ENCODE measurements at places on chromosomes 7 and 10.

DNA sequence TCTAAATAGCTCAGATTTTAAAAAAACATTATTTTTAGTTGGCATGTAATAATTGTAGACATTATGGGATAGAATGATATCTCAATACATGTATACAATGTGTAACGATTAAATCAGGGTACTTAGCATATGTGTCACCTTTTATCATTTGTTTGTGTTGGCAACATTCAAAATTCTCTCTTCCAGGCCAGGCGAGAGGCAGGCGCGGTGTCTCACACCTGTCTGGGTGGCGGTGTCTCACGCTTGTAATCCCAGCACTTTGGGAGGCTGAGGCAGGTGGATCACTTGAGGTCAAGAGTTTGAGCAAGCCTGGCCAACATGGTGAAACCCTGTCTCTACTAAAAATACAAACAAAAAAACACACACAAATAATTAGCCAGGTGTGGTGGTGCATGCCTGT is 151.7 kb downstream of the RTKN2 start:
- no peak for DNase-seq

- DNase-seq = no peak
Measured at GRCh38 chr10:116831790-116832189, 17.5 kb upstream of the ENO4 start.

DNA sequence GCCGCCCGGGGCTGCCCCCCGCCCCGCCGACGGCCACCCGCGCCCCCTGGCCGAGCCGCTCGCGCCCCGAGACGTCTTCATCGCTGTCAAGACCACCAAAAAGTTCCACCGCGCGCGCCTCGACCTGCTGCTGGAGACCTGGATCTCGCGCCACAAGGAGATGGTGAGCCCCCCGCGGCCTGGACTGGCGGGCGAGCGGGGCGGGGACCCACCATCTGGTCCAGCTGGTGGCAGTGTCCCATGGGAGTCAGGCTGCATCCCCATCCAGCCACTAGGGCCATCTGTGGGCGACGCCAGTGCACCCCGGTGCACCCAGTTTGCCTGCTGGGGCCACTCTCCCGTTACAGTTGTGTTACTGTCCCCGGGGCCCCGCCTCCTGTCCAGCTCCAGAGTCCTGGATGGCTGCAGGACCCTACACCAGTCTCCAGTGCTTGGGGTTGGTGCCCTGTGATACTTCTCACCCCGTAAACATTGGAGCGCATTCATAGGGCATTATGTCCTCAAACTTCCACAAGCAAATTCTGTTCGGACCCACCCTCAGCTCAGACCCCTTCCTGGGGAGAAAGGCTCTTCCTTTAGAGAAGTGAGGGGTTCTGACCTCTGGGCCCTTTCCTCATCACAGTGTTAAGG is 672 bp downstream of the LFNG start:
- DNase-seq = no peak

- DNase-seq = no peak
Measured at GRCh38 chr10:73873142-73873837, 1.1 kb downstream of the CAMK2G start.

DNA sequence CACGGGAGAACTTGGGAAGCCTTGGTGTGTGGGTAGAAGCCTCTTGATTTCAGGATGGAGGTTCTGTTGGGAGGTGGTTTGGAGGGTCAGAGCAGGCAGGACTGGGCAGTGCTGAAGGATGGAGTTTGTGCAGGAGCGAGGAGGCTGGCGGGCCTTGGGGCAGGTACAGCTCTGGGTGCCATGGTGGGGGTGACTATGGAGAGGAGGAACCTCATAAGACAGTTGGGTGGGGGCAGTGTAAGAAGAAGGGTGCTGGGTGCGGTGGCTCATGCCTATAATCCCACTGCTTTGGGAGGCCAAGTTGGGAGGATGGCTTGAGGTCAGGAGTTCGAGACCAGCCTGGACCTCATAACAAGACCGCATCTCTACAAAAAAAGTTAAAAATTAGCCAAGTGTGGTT is 54.7 kb upstream of the GTF2IRD1 start:
- no peak for DNase-seq

- no peak for DNase-seq
Measured at GRCh38 chr7:149828357-149829309, 9.5 kb upstream of the ZNF862 start.

DNA sequence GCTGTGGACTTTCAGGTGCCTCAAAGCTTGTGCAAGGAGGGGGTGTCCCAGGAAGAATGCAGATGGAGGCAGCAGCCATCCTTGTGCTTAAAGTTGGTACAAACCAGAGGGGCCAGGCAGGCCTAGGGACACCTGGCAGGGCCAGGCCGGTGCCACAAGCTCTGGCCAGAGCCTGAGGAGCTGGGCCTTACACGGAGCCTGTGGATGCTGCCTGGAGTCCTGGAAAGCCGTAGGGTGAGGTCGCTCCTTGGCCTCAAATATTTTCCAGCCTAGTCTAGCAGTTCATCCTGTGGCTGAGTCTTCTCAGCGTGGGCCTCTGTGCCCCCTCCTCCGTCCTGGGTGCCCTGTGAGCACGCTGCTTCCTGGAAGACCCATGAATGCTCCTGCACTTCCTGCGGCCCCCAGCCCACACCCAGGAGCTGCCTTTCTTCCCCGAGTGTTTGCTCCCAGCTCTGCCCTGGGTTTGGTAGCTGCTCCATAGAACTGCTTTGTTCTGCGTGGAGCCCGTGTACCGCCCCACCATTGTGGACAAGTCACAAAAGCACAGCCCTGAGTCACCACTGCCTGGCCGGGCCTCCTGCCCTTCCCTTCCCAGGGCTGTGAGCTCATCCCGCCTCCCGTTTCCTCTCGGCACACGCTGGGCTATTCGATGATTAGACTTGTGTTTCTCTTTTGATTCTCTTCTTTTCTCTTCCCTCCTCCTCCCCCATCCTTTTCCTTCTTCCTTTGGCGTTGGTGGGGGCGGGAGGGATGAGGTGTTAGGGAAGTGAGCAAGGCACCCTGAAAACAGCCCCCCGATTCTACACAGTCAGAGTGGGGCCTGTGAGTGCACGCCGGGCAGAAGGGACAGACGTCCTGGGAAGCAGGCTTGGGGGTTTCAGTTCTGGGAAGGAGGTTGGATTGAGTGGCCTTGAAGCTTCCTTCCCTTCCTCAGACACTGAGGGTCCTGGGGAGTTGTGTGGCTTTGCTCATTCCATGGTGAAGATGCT is 73.2 kb upstream of the SHH start:
- peak; percentile 2 for DNase-seq

DNA sequence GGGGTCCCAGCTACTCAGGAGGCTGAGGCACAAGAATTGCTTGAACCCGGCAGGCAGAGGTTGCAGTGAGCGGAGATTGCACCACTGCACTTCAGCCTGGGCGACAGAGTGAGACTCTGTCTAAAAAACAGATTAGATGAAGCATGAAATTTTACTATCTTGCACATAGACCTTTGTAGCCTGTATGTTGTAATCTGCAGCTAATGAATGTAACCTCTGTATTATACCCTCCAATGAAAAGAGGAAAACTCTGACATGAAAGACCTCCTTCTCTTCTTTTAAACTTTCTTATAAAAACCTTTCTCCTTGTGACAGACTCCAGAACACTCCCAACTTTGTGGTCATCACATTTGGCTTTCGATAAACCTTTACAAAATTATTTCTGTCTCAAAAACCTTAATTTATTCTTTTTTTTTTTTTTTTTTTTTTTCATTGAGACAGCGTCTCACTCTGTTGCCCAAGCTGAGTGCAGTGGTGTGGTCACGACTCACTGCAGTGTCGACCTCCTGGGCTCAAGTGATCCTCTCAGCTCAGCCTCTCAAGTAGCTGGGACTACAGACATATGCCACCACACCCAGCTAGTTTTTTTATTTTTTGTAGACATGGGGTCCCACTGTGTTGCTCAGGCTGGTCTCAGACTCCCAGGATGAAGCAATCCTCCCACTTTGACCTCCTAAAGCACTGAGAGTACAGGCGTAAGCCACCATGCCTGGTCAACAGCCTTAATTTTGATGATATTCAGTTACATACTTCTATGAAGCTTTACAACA is 97.4 kb downstream of the SVOPL start:
- DNase-seq = no peak

DNA sequence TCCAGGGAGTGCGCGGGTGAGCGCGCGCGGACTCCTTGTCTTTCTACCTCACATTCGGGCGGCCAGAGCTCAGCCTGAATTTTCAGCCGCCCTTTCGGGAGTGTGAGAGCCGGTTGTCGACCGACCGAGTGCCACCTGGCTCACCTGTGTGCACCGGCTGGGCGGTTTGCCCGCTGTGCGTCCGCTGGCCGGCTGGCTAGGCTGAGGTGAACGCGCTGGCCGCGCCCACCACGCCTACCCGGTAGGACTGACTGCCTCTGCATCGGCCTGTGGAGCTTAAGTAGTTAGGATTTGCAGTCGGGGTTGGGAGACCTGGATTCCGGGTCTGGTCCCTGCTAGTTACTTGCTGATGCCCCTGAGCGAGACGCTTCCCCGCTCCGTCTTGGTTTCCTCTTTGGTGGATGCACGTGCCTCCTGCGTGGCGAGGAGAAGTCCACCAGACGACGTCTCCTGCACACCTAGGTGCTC is 553 bp downstream of the TSPAN15 start:
- no peak for DNase-seq

DNA sequence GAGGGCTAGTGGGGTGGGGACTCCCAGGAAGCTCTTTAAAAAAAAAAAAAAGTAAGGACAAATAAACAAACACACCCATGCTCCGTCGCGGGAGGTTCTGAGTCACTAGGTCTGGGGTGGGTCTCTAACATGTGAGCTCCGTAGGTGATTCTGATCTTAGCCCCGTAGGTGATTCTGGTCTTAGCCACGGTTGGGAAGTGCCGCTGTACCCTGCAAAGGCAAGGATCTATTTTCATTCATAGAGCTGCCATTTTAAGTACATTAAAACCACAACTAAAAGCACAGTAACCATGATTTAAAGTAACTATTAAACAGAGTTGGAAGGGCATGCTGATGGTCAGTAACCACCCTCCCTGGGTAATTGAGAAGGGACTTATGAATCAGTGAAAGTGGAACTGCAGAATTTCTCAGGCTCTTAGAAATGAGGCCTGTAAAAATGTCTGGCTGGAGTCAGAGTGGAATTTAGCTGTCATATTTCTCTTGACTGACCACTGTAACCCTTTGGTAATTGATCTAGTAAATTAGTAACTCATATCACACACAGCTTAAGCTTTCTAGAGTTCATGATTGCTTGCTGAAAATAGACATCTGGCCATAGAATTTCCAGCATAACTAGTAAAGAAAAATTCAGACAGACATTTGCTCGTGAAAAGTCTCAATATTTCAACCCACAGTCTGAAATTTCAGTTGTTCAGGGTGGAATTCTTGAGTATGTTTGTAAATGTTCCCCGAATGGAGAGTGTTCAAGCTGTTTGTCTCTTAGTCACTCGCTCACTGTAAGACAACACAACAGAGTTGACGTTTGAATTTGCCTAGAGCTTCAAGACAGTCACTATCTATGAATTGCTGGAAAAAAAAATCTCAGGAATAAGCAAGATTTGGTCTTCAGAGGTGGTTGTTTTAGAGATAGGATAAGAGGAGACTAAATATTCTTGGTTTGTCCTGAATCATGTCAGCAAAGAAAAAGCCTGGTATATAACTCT is 34.2 kb upstream of the TCF7L2 start:
- DNase-seq = peak; percentile 67

- DNase-seq = no peak
Measured at GRCh38 chr10:110609605-110610004, 34.5 kb upstream of the RBM20 start.

- no peak for DNase-seq
Measured at GRCh38 chr10:80148166-80148805, 15.8 kb downstream of the PLAC9 start.

DNA sequence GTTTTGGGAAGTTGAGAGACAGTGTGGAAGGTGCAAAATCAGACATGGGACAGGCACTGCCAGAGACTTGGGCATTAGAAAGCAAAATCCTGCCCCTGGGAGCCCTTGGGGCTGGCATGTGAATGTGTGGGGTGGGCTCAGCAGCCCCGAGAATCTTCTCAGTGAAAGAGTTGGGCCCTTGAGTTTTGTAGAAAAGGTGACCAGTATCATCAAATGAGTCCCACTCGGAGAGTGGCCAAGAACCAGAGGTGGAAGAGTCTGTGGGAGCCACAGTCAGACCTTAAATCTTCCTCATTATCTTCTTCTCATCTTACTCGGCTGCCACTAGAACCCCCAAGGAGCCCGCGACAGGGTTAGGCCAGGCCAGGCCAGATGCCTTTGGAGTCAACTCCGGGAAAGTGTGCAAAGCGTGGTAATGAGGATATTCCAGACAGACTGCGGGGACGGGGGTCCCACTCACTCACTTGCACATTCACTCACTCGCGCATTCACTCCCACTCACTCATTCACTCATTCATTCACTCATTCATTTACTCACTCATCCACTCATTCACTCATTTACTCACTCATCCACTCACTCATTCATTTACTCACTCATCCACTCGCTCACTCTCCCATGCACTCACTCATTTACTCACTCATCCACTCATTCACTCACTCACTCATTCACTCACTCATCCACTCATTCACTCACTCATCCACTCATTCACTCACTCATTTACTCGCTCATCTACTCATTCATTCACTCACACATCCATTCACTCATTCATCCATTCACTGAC is 74.9 kb downstream of the CARD11 start:
- DNase-seq = no peak

DNA sequence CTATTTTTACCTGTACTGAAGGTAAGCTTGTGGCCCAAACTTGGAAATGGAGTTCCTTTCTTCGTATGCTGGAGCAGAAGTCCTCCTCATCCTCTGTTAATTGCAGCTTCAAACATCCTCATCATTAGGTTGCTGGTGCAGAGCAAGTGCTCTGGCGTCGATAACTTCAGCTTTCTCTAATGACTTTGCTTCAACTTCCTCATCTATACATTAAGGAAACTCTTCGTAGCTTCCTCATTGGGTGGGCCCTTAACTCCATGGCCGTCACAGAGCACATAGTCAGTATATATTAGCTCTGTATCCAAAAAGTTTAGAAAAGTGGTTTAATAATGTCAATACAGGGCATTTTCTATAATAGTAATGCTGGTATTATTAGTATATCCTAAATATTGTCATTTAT is 447.7 kb downstream of the SUGCT start:
- no peak for DNase-seq

DNA sequence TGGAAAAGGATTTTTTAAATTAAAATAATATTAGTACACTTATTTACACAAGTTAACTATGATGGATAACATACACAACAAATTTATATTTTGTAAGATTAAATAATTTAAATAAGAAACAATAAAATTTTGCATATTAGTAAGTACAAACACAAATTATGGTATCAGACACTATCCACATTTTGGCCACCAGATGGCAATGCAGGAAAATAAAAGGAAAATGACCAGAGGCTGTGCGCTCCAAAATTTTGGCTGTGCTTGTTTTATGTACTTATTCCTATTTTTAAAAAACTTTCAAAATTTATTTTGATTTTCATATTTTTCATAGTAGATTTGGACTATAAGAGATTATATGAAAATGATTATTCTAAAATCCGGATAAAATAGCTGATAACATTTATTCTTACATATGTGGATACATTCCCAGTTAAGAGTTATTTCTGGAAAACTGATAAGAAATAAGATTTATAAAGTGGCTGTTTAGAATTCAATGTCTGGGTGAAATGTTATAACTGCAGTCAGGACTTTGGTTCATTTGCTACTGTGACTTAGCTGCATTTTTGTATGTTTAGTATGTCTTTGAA is 274.7 kb upstream of the HGF start:
- DNase-seq = no peak

GRCh38 chr7:47737601-47738000 is 155.7 kb upstream of the TNS3 start:
- no peak for DNase-seq

GRCh38 chr7:22669692-22670421 is 57.1 kb upstream of the IL6 start:
- DNase-seq = no peak
